Naive B cell (primary cell): ENCODE measurements at places on chromosomes 5 and 9. TPM values are rescaled to one million over a fixed set of nuclear protein-coding genes. Genes with fewer than 3 reads are reported as not detected.

GNG10 gene
- polyA plus RNA-seq: 30.0 TPM

SGCD gene
- polyA plus RNA-seq: not detected

GGTA1 gene
- polyA plus RNA-seq: 0.76 TPM

PCDHB15 gene
- not detected for polyA plus RNA-seq

MSX2 gene
- not detected for polyA plus RNA-seq

WDR31 gene
- 0.88 TPM for polyA plus RNA-seq

GPR150 gene
- polyA plus RNA-seq: 0.54 TPM

SLC6A19 gene
- not detected for polyA plus RNA-seq

CCNJL gene
- not detected for polyA plus RNA-seq

PKN3 gene
- polyA plus RNA-seq: 0.50 TPM

TCF7 gene
- polyA plus RNA-seq: 1.4 TPM
